Stimulated activated CD4-positive, alpha-beta T cell treated with anti-CD3 and anti-CD28 coated beads, TNF-alpha, amount 100 ng/mL, for 48 hours (primary cell): ENCODE measurements at places on chromosomes 12 and 14.

GRCh38 chr12:1914114-1914911 is 4.1 kb downstream of the CACNA2D4 start:
- DNase-seq: no peak

GRCh38 chr12:89236237-89236636 is 116.1 kb downstream of the DUSP6 start:
- DNase-seq: no peak

DNA sequence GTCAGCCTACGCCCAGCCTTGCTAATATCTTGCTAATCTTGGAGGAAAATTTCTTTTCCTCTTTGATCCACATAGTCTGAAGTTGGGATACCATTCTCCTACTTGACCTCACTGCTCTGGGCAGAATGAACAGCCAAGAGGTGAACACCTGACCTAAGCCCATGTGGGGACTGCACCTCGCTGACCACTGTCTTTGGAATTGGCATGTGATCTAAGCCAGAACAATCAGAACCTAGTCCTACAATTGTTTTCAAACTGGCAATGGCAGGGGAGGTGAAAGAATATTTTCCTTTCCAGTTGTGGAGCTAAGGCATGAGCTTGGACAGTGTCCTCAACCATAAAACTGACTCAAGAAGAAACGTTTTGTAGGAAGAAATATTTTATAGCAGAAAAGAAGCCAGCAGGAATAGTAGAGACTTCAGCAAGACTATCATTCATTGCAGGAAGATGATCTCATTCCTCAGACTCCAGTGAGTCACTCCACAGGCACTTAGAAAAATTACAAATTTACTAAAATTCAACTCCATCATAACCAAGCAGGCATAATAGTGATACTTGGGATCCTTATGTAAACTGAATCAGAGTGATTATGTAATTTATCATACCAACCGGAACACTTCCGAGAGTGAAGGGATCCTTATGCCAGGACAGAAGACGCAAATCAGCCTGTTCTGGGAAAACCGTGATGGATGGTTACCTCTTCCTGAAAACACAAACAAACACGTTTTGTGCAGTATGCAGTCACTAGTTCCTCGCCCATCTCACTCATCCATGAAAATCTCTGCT is 14.7 kb downstream of the PTPRO start:
- no peak for DNase-seq

DNA sequence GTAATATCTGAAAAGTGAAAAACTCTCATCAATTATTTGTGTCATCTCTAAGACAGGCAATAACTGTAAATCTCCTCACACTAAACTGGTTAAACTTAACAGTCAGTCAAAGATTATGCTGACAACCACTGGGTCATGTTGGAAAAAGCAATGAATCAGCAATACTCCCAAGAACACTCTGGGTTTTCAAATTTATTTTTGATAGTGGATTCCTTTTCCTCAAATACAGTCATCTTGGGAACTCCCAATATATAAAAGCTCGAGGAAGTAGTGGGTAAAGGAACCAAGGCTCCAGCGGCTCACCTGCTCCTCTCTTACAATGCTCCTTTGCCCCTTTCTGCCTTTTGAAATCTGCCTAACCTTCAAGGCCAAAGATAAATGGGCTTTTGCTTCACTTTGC is 70.0 kb downstream of the ARMH4 start:
- no peak for DNase-seq

GRCh38 chr14:61321385-61322010 is at the start of gene PRKCH:
PRKCH (plus strand) TSS chr14:61321579; CDS start chr14:61322102, 523 bp downstream.
- DNase-seq: peak; percentile 52

GRCh38 chr14:48703728-48704467 is 882.3 kb downstream of the RPS29 start:
- no peak for DNase-seq

DNA sequence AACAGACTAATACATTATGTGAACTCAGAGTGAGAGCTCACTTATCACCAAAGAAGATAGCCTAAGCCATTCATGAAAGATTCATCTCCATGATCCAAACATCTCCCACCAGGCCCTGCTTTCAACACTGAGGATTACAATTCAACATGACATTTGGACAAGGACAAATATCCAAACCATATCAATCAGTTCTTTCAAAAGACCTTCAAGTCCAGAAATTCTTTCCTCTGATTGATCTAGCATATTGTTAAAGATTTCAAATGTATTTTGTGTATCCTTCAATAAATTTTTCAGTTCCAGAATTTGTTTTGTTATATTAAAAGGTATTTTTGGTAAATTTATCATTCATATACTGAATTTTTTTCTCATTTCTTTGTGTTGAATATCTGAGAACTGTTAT is 1055.8 kb downstream of the SLC6A15 start:
- DNase-seq: no peak

GRCh38 chr12:102478405-102479098 is 1.8 kb downstream of the IGF1 start:
- no peak for DNase-seq

DNA sequence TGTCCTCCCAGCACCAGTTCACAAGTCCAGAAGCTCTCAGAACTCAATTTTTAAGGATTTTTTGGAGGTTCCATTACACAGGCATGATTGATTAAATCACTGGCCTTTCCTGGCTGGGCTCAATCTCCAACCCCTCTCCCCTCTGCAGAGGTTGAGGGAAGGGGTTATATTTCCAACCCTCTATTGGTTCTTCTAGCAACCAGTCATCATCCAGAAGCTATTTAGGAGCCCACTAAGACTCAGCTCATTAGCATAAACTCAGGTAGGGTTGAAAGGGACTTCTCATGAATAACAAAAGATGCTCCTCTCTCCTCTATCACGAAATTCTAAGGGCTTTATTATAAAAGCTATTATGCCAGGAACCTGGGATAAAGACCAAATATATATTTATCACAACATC is 41.5 kb downstream of the SPPL3 start:
- no peak for DNase-seq

- no peak for DNase-seq
Measured at GRCh38 chr12:113222730-113223531, 1.7 kb downstream of the TPCN1 start.

- DNase-seq: no peak
Measured at GRCh38 chr14:64707661-64708060, 3.4 kb downstream of the PLEKHG3 start.

GRCh38 chr12:109488051-109488665 is 10.7 kb downstream of the UBE3B start:
- no peak for DNase-seq

DNA sequence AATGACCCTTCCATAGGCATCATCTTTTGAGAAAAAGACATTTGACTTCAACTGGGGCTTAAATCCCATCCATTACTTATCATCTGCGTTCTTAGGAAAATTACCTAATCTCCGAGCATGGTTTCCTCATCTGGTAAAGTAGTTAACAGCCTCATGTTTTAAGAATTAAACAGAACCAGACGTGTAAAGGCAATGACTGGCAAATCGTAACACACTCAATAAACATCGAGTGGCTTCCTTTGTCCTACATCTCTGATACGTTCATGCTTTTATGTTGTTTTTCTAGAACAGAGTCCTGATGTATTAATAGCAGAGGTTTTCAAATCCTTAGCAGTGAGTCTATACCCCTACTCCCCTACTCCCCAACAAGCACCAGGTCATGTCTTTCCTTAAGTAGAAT is 189.7 kb upstream of the RGS6 start:
- DNase-seq: no peak
